K562 (cell line): ENCODE measurements at places on chromosomes 5 and 9. TPM values are rescaled to one million over a fixed set of nuclear protein-coding genes. Genes with fewer than 3 reads are reported as not detected.

- no peaks in the 10 kb centered on the region for H3K36me3 ChIP-seq
- no peak for DNase-seq
- no peaks in the 10 kb centered on the region; the same call in 2 of the 3 replicates for H3K4me1 ChIP-seq
- H3K27ac ChIP-seq = no peak overlapping the region
Observed at GRCh38 chr5:142720641-142721271, 34.9 kb upstream of the FGF1 start.

DNA sequence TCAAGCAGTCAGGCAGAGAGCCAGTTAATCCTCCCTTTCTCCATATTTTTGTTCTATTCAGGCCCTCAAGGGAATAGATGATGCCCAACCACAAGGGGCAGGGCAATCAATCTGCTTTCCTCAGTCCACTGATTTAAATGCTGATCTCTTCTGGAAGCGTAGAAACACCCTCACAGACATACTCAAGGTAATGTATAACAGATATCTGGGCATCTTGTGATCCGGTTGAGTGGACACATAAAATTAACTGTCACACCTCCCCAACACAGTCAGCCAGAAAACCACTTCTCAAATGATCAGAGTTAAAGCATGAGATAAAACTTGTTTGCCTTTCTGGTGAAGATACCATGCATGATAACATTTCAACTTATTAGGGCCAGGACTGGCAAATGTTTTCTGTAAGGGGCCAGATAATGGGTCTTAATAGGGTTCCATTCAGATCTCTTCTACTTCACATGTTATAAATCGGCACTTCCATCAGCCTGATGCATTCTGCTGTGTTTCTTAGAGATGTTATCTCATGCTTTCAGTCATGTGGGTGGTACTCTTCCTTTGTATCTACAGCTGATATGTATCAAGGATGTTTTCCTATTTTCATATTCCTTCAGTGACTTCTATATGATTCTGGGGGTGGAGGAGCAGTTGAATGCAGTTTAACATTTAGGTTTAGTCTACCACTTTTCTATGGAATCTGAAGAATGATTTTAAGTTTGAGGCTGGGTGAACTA, 58.9 kb upstream of the CNTLN start:
- no peaks in the 10 kb centered on the region for H3K27me3 ChIP-seq
- no peak overlapping the region for H3K27ac ChIP-seq
- no peaks in the 10 kb centered on the region for H3K4me1 ChIP-seq
- no peaks in the 10 kb centered on the region for H3K36me3 ChIP-seq
- no peak overlapping the region for H3K4me3 ChIP-seq

IL5 gene
- not detected in 2 replicates for total RNA-seq

DNA sequence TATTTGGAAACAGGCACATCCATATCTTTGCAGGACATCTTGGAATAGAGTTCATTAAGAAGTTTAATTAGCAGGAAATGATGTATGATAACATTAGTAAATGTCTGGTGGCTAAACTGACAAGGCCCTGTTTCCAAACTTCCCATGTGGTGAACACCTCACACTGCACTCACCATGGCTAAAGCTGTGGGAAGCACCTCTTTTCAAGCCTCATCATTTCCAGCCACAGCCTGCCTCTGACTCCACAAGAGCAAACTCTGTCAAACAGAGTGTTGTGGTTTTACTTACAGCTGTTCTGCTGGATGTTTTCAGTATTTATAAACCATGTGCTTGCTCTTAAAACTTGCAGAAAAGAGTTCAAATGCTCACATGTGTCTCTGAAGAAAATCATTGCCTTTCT, 14.9 kb upstream of the NDUFB6 start:
- no peak overlapping the region for H3K27ac ChIP-seq
- H3K27me3 ChIP-seq = no peaks in the 10 kb centered on the region
- no peaks in the 10 kb centered on the region for H3K36me3 ChIP-seq
- DNase-seq = no peak
- no peak overlapping the region for H3K4me3 ChIP-seq
- no peaks in the 10 kb centered on the region for H3K4me1 ChIP-seq

NUDT12 gene
- total RNA-seq = 15.5 and 17.6 TPM in 2 replicates
